Memory B cell (primary cell): ENCODE measurements at places on chromosomes 6 and 20.
A peak's percentile ranks its signal among the peaks of the same experiment; 100 is the strongest.

DNA sequence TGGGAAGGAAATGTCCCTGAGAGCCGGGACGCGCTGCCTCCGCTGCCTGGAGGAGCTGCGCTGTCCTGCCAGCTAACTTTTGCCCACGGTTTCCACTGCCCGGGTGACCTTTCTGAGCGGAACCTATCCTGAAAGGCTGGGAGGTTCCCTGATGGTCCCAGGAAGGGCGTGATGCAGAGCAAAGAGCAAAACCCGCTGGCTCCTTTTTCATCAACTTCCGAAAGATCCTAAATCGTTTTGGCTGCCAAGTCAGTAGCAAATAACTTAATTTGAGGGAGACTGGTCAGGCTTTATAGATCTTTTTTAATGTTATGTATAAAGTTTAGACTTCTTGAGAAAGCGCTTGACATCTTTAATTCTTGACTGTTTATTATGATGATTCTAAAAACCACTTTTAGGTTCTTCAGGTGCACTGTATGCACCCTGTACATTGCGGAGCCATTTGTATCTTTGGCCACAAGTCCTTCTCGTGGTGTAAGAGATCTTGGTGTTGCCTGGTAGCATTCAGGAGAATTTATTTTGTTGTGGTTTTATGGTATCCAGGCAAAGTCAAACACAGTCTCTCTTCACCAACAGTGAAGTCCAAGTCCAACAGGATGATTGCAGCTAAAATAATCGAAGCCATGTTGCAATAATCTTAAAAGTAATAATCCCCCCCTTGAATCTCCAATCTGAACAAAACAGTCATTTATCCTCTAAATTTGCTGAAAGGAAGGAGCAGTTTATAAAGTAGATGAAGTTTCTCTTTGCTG lies at the start of gene SYNE1:
SYNE1 (minus strand) TSS at position 67 of the 752 bp plus-strand sequence. CDS start 9,031 bp downstream, outside the sequence.
- no peak for DNase-seq

- no peak for DNase-seq
Measured at GRCh38 chr6:152310371-152310954, 326.7 kb downstream of the SYNE1 start.

DNA sequence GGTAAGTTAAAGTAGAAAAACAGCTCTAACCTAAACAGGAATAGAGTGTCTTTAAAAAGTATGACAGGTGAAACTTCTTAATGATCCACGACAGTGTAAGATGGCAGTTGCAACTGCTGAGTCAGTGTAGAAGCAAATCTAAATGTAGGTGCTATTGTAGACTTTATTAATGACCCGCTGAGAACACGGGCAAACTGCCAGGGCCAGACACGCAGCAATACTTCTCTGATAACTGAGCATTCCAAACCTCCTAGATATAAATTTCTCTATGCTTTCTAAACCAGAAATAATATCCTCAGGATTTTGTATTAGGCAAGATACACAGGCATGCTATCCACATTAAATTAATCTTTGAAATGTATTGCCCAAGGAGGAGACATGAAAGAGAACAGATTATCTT lies 1076.4 kb downstream of the HACE1 start:
- no peak for DNase-seq

- no peak for DNase-seq
Measured at GRCh38 chr6:111949546-111949945, 76.3 kb upstream of the FYN start.

- DNase-seq: no peak
Measured at GRCh38 chr6:6564154-6564553, 24.4 kb upstream of the LY86 start.

DNA sequence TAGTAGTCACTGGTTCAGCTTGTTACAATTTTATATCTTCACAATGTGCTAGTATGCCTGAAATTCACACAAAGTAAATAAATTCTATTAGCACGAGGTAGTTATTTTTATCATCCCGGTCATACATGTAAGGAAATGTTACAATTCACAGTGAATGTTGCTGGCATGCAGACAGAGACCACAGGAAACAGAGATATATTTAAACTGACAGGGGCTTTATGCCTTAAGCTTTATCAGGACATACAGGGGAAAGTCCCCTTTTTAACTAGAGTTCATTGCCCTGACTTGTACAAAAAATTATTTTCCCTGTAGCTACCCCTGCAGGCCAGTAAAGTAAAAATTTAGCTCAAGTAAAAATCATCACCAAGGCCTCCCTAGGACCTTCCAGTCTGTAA lies 712.0 kb upstream of the NRSN1 start:
- DNase-seq: no peak

DNA sequence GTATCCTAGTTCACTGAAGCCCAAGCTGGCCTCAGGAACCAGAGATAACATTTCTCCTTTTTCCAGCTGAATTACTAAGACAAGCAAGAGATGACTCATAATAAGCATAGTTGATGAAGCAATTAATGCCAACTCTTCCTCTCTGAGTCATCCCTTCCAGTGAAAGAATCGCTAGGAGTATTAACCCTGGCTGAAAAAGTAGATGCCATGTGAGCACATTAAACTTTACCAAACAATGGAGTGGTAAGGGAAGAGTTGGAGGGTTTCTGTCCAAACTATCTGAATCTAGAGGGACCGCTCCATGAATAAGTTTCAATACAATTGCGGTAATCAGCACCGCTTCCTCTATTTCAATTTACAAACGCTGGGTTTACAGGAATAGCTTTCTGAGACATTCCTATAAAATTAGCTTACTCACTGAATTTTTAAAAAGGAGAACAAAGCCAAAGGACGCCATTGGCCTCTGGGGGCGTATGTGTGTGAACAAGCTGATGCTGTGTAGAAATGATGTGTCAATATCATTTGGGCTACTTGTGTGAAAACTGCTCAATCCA lies 48.3 kb downstream of the ATXN1 start:
- DNase-seq: no peak

DNA sequence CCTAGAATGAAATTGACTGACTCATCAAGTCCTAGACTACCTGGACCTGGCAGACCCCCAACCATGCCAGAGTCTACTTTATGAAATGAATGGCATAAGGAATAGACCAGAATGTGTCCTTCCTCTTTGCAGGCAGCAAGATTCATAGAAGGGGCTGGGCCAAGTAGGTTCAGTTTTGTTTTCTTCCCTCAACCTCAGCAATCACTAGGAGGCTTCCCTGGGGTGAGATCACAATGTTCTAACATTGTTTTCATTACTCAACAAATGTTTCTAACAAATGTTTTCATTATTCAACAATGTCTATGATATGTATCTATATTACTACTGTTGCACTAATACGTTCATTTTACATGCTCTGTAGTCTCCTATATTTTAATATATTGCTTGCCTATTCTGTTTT lies 8.4 kb upstream of the FAM162B start:
- DNase-seq: no peak

DNA sequence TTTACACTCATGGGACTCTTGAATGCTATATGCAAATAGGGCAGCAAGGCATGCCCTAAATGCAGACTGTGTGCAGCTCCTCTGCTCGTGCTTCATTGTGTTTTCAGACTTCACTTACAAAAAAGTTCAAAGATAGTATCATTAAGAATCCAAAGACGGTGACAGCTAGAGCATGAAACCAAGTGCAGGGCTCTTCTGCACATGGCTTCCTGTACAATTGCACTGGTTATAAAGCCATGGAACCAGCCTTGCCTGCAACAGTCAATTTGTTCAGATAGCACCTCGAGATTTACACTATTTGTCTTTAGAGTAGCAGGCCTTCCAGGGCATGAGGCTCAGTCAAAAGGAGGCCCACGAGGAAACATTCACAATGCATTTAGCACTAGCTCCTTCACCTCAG lies 35.6 kb downstream of the RFPL4B start:
- no peak for DNase-seq

DNA sequence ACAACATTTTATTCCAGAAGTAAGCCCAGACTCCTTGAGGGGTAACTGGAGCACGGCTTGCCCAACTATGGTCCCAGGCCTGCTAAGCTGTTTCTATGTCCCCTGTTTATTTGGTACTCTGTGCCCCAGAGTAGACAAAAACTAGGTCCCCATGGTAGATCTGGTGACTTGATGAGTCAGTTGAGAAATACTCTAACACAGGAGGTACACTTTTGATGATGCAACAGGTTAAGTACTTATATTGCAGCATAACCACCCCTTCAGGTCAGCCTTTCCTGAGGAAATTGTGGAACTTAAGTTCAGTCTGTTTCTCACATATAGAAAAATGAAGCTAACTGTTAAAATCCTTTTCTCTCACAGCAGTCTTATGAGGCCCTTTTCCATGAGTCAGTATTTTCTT lies 19.6 kb downstream of the TTPAL start:
- DNase-seq: no peak

GRCh38 chr6:42781796-42782688 lies at the start of gene BICRAL:
Gene BICRAL (plus strand): TSS chr6:42782052. CDS start chr6:42822023, 39,971 bp downstream.
- DNase-seq: peak; percentile 75

DNA sequence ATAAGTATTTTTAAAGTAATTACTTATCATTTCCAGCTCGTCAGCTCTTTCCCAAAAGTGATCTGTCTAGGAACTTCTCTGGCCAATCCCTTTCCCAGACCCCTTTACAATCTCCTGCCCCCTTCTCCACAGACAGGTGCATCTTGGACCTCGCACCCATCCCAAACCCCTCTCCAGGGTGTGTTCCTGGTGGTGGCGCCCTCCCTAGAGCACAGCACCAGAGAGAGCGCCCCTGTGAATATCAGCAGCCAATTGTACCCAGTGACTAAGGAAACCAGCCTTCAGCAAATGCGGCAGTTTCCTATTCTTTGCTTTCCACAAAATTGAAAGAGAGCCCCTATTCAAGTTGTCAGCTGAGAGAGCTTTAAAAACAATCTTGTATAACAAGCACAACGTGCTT lies 157.7 kb downstream of the RNASET2 start:
- no peak for DNase-seq

GRCh38 chr6:39041072-39041471 lies 7.5 kb upstream of the GLP1R start:
- no peak for DNase-seq

- no peak for DNase-seq
Measured at GRCh38 chr6:100171533-100172321, 177.7 kb upstream of the MCHR2 start.
